ENCODE measurements at places on chromosomes 2 and 18. TPM values are rescaled to one million over a fixed set of nuclear protein-coding genes. Genes with fewer than 3 reads are reported as not detected.

The HOXD4 gene
- 0.17 TPM for total RNA-seq

The IL1A gene
- 0.50 TPM for total RNA-seq

The NYAP2 gene
- total RNA-seq = 1.0 TPM

The REG1B gene
- total RNA-seq = not detected

The ABCG8 gene
- not detected for total RNA-seq

The KLF11 gene
- total RNA-seq = 15.7 TPM

The IL1R2 gene
- total RNA-seq = 195 TPM

The SERPINB11 gene
- not detected for total RNA-seq

The RAPGEF4 gene
- 10.1 TPM for total RNA-seq

The ARHGEF33 gene
- 0.82 TPM for total RNA-seq

The IL1R1 gene
- total RNA-seq = 142 TPM

The OR6B3 gene
- total RNA-seq = not detected

The TWIST2 gene
- 12.8 TPM for total RNA-seq

The CD207 gene
- 0.73 TPM for total RNA-seq

The DUSP19 gene
- 4.2 TPM for total RNA-seq

The FBXO48 gene
- 1.5 TPM for total RNA-seq

The LRP2 gene
- total RNA-seq = 14.5 TPM

The CNTNAP5 gene
- not detected for total RNA-seq

The DLGAP1 gene
- total RNA-seq = 4.0 TPM

The CD8B2 gene
- total RNA-seq = not detected

The ALPG gene
- total RNA-seq = 0.16 TPM

The LONRF2 gene
- total RNA-seq = 3.8 TPM

The REG3G gene
- total RNA-seq = not detected

The CIB4 gene
- not detected for total RNA-seq

The SATB2 gene
- total RNA-seq = 4.5 TPM

The MC5R gene
- total RNA-seq = not detected

The ZNF512 gene
- 29.6 TPM for total RNA-seq

The DNER gene
- total RNA-seq = 1.9 TPM

The OR6B2 gene
- not detected for total RNA-seq

The GPR35 gene
- total RNA-seq = 1.1 TPM

The MAPRE3 gene
- total RNA-seq = 13.5 TPM

The RHBDD1 gene
- 40.1 TPM for total RNA-seq
